Caco-2 (cell line): ENCODE measurements at places on chromosomes 3 and 15.

DNA sequence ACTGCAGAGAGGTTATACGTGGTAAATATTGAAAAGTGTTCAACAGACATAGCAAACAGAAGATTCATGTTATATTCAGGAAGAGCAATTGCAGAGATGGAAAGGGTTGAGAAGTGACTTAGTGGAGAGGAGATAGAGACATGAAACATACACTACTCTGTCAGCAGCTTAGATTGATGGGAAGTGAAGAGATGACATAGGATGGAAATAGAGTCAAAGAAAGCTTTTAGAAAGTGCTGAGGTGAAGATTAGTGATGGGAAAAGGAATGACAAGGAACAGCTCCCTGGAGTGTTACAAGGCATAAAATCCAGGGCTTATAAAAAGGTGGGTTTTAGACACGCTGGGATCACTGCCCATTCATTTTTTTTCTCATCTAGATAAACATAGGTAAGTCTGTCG lies 17.2 kb upstream of the GOLIM4 start:
- DNase-seq: no peak

GRCh38 chr3:6747017-6747416 lies 113.9 kb upstream of the GRM7 start:
- no peak for DNase-seq

DNA sequence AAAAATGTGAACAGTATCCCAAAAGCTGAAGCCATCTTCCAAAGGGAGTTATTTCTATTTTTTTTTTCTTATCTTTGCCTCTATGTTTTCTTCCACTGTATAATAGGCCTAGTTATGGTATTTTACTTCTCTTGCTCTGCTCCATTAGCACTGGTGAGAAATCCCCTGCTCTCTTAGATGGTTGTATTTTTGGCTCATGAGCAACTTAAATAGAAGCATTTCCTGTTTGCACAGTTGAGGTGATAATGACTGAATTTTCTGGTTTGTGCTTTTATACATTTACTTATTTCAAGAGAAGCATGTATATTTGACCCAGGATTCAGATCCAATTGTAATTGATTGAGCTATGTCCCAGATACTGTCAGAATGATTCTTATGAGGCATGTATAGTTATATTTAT lies 61.6 kb upstream of the CD200R1L start:
- no peak for DNase-seq

GRCh38 chr3:12741209-12741608 lies 17.9 kb downstream of the TMEM40 start:
- no peak for DNase-seq
